A549 treated with ZK216348 at 1 μM for 4 hours (cell line): ENCODE measurements at places on chromosomes 2 and 18. TPM values are rescaled to one million over a fixed set of nuclear protein-coding genes. Genes with fewer than 3 reads are reported as not detected.

The SLC9A4 gene
- not detected in 5 replicates for total RNA-seq

The SLC4A5 gene
- 0.11 to 0.69 TPM (median 0.63 TPM) in 5 replicates for total RNA-seq

The NEU2 gene
- not detected in 5 replicates for total RNA-seq

The ASIC4 gene
- 0.08 to 0.17 TPM (median 0.09 TPM) in 4 of 5 replicates, not detected in the other for total RNA-seq

The DNER gene
- 7.1 to 12.4 TPM (median 9.0 TPM) in 5 replicates for total RNA-seq

The FKBP7 gene
- 8.9 to 12.0 TPM (median 9.9 TPM) in 5 replicates for total RNA-seq

The ABCG8 gene
- not detected in 5 replicates for total RNA-seq

The CCDC138 gene
- 5.7 to 8.8 TPM (median 7.4 TPM) in 5 replicates for total RNA-seq

The IL1RL1 gene
- total RNA-seq, result 0.68 to 1.2 TPM (median 1.1 TPM) in 5 replicates

The MGAT5 gene
- 12.5 to 22.6 TPM (median 17.0 TPM) in 5 replicates for total RNA-seq

The FKBP1B gene
- 8.9 to 12.0 TPM (median 11.0 TPM) in 5 replicates for total RNA-seq

The CFC1 gene
- not detected in 5 replicates for total RNA-seq

The ABCG5 gene
- not detected in 5 replicates for total RNA-seq

The GAREM1 gene
- total RNA-seq, result 3.7 to 5.8 TPM (median 4.4 TPM) in 5 replicates

The GPR75 gene
- total RNA-seq, result 1.5 to 2.3 TPM (median 1.9 TPM) in 5 replicates

The POTEI gene
- total RNA-seq, result not detected in 5 replicates

The TGIF1 gene
- 102 to 144 TPM (median 132 TPM) in 5 replicates for total RNA-seq

The PELI1 gene
- 1.2 to 1.5 TPM (median 1.3 TPM) in 5 replicates for total RNA-seq

The NDUFV2 gene
- 113 to 161 TPM (median 117 TPM) in 5 replicates for total RNA-seq

The GPR17 gene
- total RNA-seq, result 0.19 TPM in 1 of 5 replicates, not detected in the others

The ANKRD12 gene
- total RNA-seq, result 2.6 to 6.0 TPM (median 4.8 TPM) in 5 replicates

The TBR1 gene
- total RNA-seq, result not detected in 5 replicates

The SKOR2 gene
- total RNA-seq, result not detected in 5 replicates

The GPR55 gene
- total RNA-seq, result not detected in 5 replicates

The COL6A3 gene
- total RNA-seq, result 0.12 to 0.24 TPM (median 0.15 TPM) in 5 replicates

The ABCB11 gene
- 0.02 TPM in 1 of 5 replicates, not detected in the others for total RNA-seq
